Activated CD4-positive, alpha-beta T cell treated with anti-CD3 and anti-CD28 coated beads, Interleukin-10, Interleukin-2, amounts not matched to agents 100 ng/mL and 50 ng/mL, durations not matched to agents 16 hours and 8 hours (primary cell): ENCODE measurements at places on chromosomes 2 and 18.

DNA sequence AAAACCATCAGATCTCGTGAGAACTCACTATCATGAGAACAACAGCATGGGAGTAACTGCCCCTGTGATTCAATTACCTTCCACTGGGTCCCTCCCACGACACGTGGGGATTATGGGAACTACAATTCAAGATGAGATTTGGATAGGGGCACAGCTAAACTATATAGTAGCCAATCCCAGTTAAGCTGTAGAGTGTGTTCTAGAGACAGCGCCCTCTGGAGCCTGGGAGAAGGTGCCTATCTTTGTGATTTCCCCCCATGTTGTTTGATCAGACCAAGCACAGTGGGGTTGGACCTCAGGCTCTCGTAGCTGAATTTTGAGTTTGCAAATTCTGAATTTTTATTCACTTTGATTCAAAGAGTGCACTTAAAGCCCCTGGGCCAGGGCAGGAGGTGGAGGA is 108.2 kb upstream of the TWIST2 start:
- no peak for DNase-seq

- DNase-seq = no peak
Measured at GRCh38 chr2:17573085-17573803, 32.7 kb downstream of the VSNL1 start.

- no peak for DNase-seq
Measured at GRCh38 chr2:142880279-142880678, 2.8 kb downstream of the KYNU start.

- no peak for DNase-seq
Measured at GRCh38 chr2:85668009-85668856, at the start of gene SFTPB. Gene SFTPB (minus strand): TSS chr2:85668199. CDS start chr2:85668183, 16 bp downstream.

DNA sequence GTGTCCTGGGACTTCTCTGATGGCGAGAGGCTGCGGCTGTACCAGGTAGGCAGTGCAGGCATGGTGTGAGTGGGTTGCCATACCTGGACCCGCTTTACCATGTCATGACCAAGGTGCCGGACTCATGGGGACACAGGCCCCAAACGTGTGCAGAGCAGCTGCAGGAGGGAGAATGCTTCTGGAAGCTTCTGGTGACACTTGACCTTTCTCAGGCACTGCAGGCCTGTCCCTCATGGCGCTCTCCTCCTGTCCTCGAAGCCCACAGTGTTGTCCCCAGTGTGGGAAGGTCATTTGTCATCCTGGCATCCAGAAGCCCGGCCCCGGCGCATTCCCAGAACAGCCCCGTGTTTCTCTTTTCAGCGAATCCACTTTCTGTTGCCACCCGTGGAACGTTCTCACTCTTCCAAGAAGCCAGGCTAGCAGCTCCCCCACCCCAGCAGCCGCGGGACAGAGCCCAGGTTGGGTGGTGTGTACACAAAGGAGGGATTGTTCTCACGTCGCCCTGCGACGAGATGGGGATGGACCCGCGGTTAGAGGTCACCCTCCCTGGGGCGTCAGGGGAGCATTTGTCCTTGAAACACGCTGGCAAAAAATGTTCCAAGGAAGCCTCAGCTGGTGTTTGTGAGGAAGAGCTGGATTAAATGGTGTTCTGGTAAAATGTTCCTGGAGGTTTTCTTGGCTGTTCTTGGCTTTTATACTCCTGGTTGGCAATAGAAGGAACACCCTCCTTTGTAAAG is 43.7 kb downstream of the SH3BP4 start:
- no peak for DNase-seq

GRCh38 chr2:96118698-96119388 is 2.5 kb upstream of the ADRA2B start:
- no peak for DNase-seq

DNA sequence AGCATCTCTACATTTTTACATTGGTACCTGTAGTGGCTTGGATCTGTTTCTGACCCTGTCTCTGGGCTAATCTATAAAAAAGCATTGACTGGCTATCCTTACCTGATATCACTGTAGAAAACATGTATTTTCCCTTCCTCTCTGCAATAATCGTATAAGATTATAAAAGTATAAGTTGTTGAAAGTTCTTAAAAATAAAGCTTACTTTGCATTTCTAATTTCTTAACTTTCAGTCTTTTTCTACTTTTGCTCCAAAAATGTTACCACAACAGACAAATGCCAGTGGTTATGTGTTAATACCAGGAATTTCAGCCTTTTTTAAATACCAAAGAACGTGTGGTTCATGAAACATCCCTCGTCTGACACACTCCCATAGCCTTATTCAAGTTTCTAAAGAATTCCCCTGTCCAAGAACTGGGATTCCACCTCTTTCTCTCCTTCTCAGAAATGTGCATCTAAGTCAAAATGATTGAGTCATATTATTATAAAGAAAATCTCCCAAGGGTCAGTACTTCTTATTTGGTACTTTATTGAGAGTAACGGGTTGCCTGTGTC is 28.5 kb upstream of the ACKR3 start:
- no peak for DNase-seq

GRCh38 chr2:234670806-234671205 is 173.9 kb upstream of the ARL4C start:
- DNase-seq = no peak

DNA sequence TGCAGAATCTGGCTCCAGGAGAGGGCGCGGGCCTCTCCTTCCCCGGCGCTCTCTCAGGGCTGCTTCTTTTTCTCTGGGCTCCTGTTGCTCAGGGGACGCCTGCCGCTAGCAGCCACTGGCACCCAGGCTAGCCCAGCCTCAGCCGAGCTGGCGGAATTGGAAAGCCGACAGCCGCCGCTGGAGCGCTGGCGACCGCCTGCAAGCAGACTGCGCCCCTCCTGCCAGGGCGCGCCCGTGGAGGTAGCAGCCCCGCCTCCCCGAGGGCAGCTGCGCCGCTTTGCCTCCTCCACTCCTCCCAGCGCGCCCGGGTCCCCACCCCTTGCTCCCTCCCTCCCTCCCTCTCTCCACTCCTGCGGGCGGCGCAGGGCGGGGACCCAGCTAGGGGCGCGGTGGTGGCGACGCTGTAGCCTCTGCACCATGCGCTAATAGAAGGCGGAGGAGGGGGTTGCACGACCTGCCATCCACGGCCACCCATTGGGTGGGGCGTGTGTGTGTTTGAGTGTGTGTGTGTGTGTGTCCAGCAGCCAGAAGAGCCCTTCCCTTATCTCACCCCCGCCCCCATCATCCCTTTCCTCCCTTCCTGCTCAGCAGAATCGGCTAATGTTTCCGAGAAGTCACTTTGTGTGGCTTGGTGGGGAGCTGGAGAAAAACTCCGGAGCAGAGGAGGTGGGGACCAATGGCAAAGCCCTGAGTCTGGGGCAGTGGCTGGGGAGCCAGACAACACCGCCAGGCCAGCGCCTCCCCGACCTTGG is at the start of gene SCN9A:
Gene SCN9A, minus strand, starts transcription at position 209 of the 752 bp plus-strand sequence. CDS start 64,188 bp downstream, outside the sequence.
- DNase-seq = peak; percentile 45

GRCh38 chr18:65411061-65411460 is 339.8 kb upstream of the CDH7 start:
- DNase-seq = no peak

DNA sequence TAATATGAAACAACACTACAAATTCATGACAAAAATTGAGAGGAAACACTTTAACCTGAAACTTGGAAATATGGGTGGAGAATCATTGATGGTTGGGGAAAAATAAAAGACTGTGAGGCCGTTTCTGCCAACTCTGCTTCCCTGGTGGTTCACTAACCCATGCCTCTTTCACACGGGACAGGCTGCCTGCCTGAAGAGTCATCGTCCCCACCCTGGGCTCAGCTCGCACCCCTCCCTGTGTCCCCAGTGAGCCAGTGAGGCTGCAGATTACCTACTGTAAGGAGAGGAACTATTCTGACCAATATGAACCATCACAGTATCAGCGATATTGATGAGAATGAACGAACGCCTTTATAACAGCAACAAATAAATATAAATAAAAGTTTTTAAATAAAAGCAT is 357.8 kb upstream of the CDH20 start:
- DNase-seq = no peak

- no peak for DNase-seq
Measured at GRCh38 chr2:62550461-62550860, 44.5 kb upstream of the TMEM17 start.
